ENCODE measurements at places on chromosomes 5 and 9.

DNA sequence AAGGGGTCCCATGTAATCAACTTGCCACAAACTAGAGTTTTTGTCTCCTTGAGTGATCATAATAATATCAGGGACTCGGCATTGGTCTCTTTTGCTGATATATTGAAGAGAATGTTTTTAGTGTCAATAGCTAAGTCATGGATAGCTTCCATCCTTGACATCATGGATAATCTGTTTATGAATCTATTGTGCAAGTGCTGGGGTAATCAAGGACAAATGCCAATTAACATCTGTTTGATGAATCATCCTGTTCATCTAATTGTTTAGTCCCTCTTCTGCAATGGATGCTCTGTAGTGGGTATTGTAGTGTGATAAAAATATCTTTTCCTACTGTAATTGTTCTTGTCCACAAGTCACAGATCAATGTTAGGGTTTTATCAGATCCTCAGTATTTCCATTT, 607.5 kb upstream of the SEMA6A start:
- DNase-seq = no peak

- DNase-seq = no peak
These were observed 7.4 kb downstream of the CDK9 start for GRCh38 chr9:127793093-127793708.

DNA sequence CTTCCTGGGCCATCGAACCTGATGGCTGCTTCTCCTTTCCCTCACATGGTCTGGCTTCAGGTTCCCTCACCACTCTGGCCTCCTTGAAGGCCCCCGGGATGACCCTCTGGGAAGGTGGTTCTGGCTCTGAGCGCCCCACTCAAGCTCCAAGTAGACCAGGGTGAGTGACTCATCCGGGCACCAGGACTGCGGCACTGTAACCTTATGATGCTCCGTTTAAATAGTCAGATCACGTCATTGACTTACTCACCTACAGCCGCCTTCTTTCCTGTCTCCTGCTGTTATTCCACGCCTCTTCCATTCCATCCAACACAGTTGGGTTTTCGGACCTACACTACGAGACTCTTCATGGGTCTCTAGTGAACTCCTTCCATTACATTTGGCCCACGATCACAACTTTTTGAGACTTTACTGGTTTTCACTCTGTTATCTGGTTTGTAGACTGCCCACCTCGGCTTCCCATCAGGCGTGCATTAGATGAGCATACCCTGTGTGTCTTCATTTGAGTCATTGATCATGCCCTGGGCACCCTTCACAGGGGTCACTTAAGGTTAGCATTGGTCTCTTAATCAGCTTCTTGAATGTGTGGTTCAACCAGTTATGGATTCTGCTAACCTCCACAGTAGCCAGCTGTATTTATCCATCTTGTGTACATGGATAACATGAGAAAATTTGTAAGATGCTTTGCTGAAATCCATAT, 138.8 kb upstream of the LMX1B start:
- no peak for DNase-seq

- no peak for DNase-seq
These were observed 85.7 kb upstream of the FBXL17 start for GRCh38 chr5:108467563-108467962.

GRCh38 chr5:59792983-59793585, 100.4 kb downstream of the PDE4D start:
- no peak for DNase-seq

- no peak for DNase-seq
These were observed 19.9 kb downstream of the ERBIN start for GRCh38 chr5:65946198-65946745.

DNA sequence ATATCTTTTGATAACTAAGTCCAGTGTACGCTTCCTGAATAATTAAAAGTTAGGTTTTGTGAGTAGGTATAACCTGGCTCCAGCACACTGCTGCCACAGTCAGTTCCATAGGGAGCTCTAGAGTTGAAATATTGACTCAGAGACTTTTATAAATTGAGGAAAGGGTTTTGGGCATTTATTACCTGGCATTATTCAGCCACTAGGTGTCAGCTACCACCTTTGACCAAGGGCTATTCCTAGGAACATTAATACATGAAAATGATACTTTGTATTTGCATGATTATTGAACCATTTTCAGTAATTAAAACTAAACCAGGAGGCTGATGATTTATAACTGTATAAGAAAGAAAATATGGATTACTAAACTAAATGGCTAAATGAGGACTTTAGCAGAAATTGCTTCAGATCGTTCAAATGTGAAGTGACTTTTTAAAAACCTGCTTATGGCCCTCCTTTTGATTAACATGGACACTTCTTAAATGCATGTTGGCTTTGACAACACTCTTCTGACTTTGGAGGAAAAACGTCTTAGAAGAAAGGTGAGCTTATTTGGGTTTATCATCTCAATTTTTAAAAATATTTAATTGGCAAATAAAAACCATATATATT, 83.0 kb downstream of the SMC2 start:
- no peak for DNase-seq

GRCh38 chr9:91775011-91775707, 174.9 kb downstream of the ROR2 start:
- peak; percentile 78 for DNase-seq

GRCh38 chr9:34995670-34996060, 6.1 kb downstream of the DNAJB5 start:
- DNase-seq = no peak

DNA sequence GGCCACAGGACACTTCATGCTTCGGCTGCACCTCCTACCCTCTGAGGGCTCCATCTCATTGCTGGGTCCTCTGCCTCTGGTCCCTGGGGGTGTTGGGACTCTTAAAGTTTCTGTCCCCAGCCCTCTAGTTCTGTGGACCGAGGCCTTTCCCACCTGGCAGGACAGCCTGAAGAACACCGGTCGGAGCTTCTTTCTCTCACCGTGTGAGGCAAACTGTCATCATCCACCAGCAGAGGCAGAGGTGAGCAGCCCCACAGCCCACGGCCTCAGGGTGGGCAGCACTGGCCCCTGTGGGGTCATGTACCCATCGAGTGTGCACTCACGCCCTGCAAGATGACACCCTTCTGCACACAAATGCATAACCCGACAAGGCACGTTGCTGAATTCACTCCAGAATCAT, 49.9 kb downstream of the IRX2 start:
- DNase-seq = no peak

DNA sequence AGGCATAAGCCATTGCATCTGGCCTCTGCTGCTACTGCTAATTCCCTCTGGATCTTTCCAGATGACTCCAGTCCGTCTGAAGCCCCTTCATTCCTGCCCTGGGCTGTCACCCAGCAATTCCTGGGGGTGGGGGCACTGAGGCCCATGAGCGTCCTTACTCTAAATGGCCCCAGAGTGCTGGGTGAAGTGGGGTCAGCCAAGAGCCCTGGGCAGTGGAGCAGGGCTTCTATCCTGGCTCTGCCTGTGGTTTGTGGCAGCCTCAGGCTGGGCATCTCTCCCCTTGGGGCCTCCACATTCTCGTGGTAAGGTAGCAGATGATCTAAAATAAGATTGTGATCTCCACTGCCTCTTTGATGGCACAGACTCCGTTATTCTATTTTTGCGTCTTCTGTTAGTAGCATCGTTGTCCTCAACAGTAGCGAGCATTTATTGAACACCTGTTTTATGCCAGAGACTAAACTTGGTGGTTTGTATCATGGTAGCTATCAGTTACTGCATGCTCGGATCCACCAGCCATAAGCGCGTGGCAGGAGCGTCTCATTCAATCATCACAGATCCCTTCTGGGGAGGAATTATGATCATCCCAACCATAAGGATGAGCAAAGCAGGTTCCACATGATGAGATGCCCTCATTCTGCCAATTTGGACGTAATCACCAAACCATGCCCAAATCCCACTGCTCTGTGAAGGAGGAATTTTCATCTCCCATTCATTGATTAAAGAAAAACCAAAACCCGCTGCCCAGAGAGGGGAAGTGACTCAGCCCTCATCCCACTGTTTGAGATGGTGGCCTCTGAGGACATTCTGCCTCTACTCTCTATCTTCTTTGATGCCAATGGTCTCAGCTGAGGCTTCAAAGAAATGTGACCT, 21.9 kb upstream of the DUSP1 start:
- DNase-seq = no peak

DNA sequence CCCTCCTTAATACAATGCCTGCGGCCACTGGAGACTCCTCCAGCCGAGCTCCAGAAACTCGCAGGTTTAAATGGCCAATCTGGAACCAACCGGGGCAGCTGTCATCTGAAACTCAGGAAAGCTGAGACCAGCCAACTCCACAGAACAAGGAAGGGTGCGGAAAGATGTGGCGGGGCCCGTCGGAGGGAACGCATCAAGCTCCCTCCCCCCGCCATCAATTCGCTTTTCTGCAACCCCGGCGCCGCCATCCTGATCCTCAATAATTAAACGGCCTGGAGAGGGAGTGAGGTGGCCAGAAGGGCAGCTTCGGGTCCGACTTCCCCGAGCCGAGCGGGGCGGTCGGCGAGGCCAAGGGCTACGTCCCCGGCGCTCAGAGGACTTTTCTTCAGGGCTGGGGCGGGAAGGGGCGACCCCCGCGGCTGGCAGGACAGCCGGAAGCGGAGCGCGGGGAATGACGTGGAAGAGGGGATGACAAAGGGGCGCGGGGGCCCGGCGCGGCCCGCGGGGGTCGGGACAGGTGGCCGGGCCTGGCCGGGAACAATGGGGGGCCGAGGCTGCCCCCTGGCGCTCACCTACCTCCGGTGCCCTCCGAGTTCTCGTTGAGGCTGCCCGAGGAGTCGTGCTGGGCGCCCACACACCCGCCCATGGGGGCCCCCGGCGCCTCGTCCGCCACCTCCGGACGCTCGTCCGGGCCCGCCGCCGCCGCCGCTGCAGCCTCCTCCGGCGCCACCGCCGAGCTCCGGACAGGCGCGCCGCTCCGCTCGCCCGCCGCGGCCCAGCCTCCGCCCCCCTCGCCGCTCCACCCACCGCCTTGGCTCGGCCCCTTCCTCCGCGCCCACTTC, at the start of gene UBTD2:
TSS of gene UBTD2 (minus strand) at position 745 of the 842 bp plus-strand sequence. CDS start at position 646, 99 bp downstream.
- peak; percentile 89 for DNase-seq

DNA sequence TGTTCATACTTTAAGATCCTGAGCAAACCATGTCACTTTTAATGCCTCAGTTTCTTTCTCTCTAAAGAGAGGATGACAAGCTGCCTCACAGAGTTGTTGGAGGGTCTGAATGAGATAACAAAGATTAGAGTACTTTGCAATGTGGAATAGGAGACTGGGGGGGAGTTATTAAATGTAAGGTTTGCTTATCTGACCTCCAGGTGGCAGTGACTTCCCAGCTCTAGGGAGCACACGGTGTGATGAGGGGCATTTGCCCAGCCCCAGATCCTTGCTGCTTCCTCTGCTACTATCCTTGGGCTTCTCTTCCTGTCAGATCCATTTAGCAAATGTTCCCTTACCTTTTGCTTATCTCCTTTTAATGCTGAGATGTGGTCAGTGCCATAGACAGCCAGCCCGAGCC, 30.7 kb downstream of the ENHO start:
- no peak for DNase-seq

DNA sequence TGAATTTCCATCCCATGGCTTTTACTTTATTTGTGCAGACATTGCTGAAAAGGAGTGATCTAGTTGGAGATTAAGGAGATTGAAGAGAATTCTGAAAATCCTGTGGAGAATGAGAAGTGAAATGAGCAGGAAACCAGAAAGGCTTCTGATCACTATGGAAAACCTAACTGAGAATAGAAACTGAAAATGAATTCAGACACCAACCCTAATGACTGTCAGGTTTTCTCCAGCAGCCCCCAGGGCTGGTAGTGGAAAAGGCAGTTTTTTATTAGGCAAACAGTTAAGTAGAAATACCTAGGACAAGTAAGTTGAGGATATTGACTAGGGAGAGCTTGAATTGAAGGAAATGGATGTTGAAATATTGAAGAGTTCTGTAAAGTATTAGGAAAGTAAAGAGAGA, 14.7 kb upstream of the ARRDC3 start:
- DNase-seq = no peak

GRCh38 chr5:51621156-51621555, 237.9 kb downstream of the ISL1 start:
- no peak for DNase-seq

GRCh38 chr9:93260263-93261066, 76.5 kb downstream of the WNK2 start:
- peak; percentile 12 for DNase-seq

DNA sequence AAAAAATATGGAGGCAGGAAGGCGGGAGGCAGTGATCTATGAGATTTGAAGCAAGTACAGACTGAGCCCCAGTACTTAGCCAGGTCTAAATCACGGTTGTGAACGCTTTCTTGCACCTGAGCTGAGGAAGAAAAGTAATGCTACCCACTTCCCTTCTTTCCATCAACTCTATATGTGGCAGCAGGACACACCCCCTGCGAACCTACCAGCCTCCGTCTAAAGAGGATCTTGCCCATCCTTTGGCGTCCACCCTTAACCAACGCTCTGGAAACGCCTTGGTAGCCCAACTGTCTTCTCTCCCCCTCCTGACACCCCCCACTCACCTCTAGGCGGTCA, 545 bp downstream of the HMGCS1 start:
- DNase-seq = no peak

- no peak for DNase-seq
These were observed 181.3 kb downstream of the CAVIN4 start for GRCh38 chr9:100759215-100759614.

DNA sequence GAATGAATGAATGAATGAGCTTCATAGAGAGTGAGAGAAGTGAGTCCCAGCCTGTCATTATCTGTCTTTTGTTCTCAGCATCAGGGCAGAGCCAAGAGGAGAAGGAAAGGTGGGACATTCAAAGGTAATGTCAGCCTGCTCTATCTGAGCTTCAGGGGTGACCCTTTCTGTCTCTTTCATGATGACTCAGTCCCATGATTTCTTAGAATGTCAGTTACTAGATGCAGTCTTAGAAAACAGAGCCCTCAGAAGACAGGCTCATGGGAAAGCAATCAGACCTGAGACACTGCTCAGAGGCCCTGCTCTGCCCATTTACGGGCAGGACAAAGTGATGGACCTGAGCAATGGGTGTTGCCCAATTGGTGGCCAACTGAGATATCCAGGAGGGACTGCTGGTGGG, 1.1 kb downstream of the SPATA31D1 start:
- DNase-seq = no peak

- DNase-seq = no peak
These were observed 112.2 kb downstream of the ACTBL2 start for GRCh38 chr5:57370376-57370775.

- DNase-seq = no peak
These were observed 44.2 kb downstream of the MRPL36 start for GRCh38 chr5:1755321-1755949.

- DNase-seq = no peak
These were observed 292.3 kb upstream of the WWC1 start for GRCh38 chr5:167999182-167999581.

DNA sequence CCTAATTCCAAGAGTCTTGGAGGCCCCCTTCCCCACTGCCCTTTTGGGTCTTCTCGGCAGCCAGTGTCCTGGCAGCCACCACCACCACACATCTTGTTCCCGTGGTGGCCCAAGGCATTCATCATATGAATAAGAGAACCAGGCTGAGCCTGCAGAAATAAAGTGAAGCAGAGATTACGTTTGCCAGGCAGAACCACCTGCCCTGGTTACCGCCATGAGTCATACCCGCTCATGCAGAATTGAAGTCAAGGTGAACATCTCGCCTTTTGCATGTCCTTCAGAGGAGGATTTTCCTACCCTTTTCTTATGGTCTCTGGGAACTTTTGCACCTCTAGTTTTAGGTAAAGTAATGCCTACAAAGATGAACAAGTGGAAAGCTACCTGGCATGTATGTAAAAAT, 119.5 kb upstream of the LMX1B start:
- no peak for DNase-seq
